ENCODE measurements at places on chromosomes 6 and 20. TPM values are rescaled to one million over a fixed set of nuclear protein-coding genes. Genes with fewer than 3 reads are reported as not detected.

ULBP3 gene
- total RNA-seq, result 0.68 TPM

FLRT3 gene
- not detected for total RNA-seq

BMP6 gene
- 0.45 TPM for total RNA-seq

TAAR5 gene
- total RNA-seq, result not detected

NCOA7 gene
- total RNA-seq, result 49.5 TPM

FKBP1C gene
- not detected for total RNA-seq

PET117 gene
- 10.5 TPM for total RNA-seq

LY6G6C gene
- not detected for total RNA-seq

C4A gene
- total RNA-seq, result 3.8 TPM

APOM gene
- 2.9 TPM for total RNA-seq

C6orf163 gene
- 2.4 TPM for total RNA-seq

HLA-DQA2 gene
- total RNA-seq, result 0.70 TPM

KIAA0408 gene
- total RNA-seq, result 5.1 TPM

EYA2 gene
- not detected for total RNA-seq

LCA5 gene
- 0.08 TPM for total RNA-seq

ACTL10 gene
- total RNA-seq, result 1.2 TPM

SLC35D3 gene
- not detected for total RNA-seq

LY6G5C gene
- 3.8 TPM for total RNA-seq

IL20RA gene
- not detected for total RNA-seq

KIFC1 gene
- 1.3 TPM for total RNA-seq

PACRG gene
- total RNA-seq, result 2.0 TPM

TRIM10 gene
- 0.37 TPM for total RNA-seq

HLA-DQB1 gene
- total RNA-seq, result 15.7 TPM

ENPP5 gene
- total RNA-seq, result 0.52 TPM

CGA gene
- 0.40 TPM for total RNA-seq

RAMACL gene
- 0.44 TPM for total RNA-seq

EPB41L1 gene
- total RNA-seq, result 0.40 TPM

SIRPB2 gene
- 0.78 TPM for total RNA-seq

RAET1E gene
- 0.55 TPM for total RNA-seq

CFB gene
- not detected for total RNA-seq

SIRPB1 gene
- 4.4 TPM for total RNA-seq

GJA10 gene
- total RNA-seq, result not detected

SIRPD gene
- total RNA-seq, result not detected

OTOR gene
- total RNA-seq, result not detected

RBPJL gene
- total RNA-seq, result not detected

DYNLT2 gene
- total RNA-seq, result 3.0 TPM

CCN6 gene
- not detected for total RNA-seq

APOBEC2 gene
- not detected for total RNA-seq

EPHA7 gene
- total RNA-seq, result not detected

GPX5 gene
- total RNA-seq, result not detected

OR2H1 gene
- not detected for total RNA-seq

MAFB gene
- total RNA-seq, result 0.86 TPM

ADTRP gene
- 24.6 TPM for total RNA-seq
